Pancreas (tissue), 10 donors: ENCODE measurements at places on chromosomes 16 and 17. TPM values are rescaled to one million over a fixed set of nuclear protein-coding genes. Genes with fewer than 3 reads are reported as not detected.

Gene GCGR
- polyA plus RNA-seq: 7.3 TPM

Gene TSPAN10
- polyA plus RNA-seq: 2.2 TPM

Gene TEX2
- 8.9 TPM for polyA plus RNA-seq

Gene KRTAP16-1
- polyA plus RNA-seq: not detected

Gene CD68
- polyA plus RNA-seq: 1.8 TPM

Gene USP6
- polyA plus RNA-seq: 0.09 TPM

Gene KRT36
- not detected for polyA plus RNA-seq

Gene PARD6A
- polyA plus RNA-seq: 11.6 TPM

Gene TMEM11
- polyA plus RNA-seq: 11.9 TPM

Gene CACNG1
- 0.35 TPM for polyA plus RNA-seq

Gene KRT40
- polyA plus RNA-seq: 1.0 TPM

Gene TUBB3
- 1.8 TPM for polyA plus RNA-seq

Gene SLC38A8
- 0.49 TPM for polyA plus RNA-seq

Gene PHLPP2
- 1.3 TPM for polyA plus RNA-seq

Gene SLC12A3
- polyA plus RNA-seq: 0.04 TPM

Gene KCNAB3
- polyA plus RNA-seq: 4.7 TPM

Gene OTOP2
- not detected for polyA plus RNA-seq

Gene NPIPB13
- 10.0 TPM for polyA plus RNA-seq

Gene MT1H
- 71.1 TPM for polyA plus RNA-seq

Gene KRTAP3-1
- polyA plus RNA-seq: not detected

Gene NAT9
- 38.3 TPM for polyA plus RNA-seq

Gene PRAC1
- not detected for polyA plus RNA-seq

Gene RDM1
- not detected for polyA plus RNA-seq

Gene ZG16
- polyA plus RNA-seq: 2.4 TPM

Gene IRX3
- polyA plus RNA-seq: 0.87 TPM

Gene CIITA
- polyA plus RNA-seq: 6.5 TPM

Gene SALL1
- polyA plus RNA-seq: 0.61 TPM

Gene TMEM114
- polyA plus RNA-seq: not detected

Gene DHRS7C
- polyA plus RNA-seq: not detected

Gene KRT222
- polyA plus RNA-seq: 4.9 TPM

Gene LHX1
- polyA plus RNA-seq: 0.05 TPM

Gene CLDN7
- polyA plus RNA-seq: 55.7 TPM

Gene CCDC200
- polyA plus RNA-seq: 0.80 TPM

Gene TBC1D3E
- polyA plus RNA-seq: not detected

Gene TAT
- 0.14 TPM for polyA plus RNA-seq

Gene RSL1D1
- polyA plus RNA-seq: 61.1 TPM

Gene PRR29
- polyA plus RNA-seq: 0.35 TPM
